Lung (tissue), 17 donors: ENCODE measurements at places on chromosomes 3 and 15. TPM values are rescaled to one million over a fixed set of nuclear protein-coding genes. Genes with fewer than 3 reads are reported as not detected.

Gene APBA2
- total RNA-seq: 18.3 TPM

Gene SAMMSON
- total RNA-seq: not detected

Gene SLC9A9
- total RNA-seq: 11.7 TPM

Gene CACNA2D3
- total RNA-seq: 2.5 TPM

Gene TRPM1
- total RNA-seq: not detected

Gene WNT5A
- 22.2 TPM for total RNA-seq

Gene EFHB
- 12.5 TPM for total RNA-seq

Gene OIP5
- 0.71 TPM for total RNA-seq

Gene XCR1
- total RNA-seq: 0.18 TPM

Gene PPARG
- 41.4 TPM for total RNA-seq

Gene RNU5B-1
- total RNA-seq: 10.9 TPM

Gene MUSTN1
- 10.9 TPM for total RNA-seq

Gene CCDC39
- total RNA-seq: 6.7 TPM

Gene PPM1L
- total RNA-seq: 10.7 TPM

Gene NOX5
- total RNA-seq: 0.09 TPM

Gene HRH1
- total RNA-seq: 5.6 TPM

Gene EFCC1
- 7.4 TPM for total RNA-seq

Gene NR1I2
- 0.55 TPM for total RNA-seq

Gene RPL15
- total RNA-seq: 1,285 TPM

Gene IL17RD
- 1.9 TPM for total RNA-seq

Gene ANKRD34C
- total RNA-seq: 0.03 TPM

Gene RCN2
- 66.1 TPM for total RNA-seq

Gene DPH6
- 20.9 TPM for total RNA-seq

Gene PRSS50
- 2.2 TPM for total RNA-seq

Gene ZSCAN2
- 12.8 TPM for total RNA-seq
